ENCODE measurements at places on chromosomes 7 and 10.

DNA sequence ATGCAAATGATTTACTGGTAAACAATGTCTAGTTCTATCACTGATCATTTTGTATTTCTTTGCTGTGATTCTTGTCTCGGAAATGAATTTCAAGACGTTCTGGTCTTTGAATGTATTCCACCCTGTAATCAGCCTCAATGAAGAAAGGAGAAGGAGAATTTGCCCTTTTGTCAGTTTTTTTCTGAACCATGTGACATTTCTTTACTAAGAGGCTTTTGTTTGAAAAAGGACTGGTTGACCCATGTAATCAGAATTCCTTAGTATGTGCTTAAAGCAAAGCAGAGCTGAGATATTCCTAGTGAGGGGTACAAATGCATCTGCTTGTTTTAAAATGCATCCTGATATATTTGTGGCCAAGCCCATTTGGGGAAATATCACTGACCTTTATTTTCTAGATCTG lies 581.6 kb downstream of the ETV1 start:
- DNase-seq, result no peak

GRCh38 chr10:125133696-125134482 lies 26.5 kb downstream of the CTBP2 start:
- no peak for DNase-seq

GRCh38 chr10:70190581-70190980 lies 20.3 kb upstream of the SAR1A start:
- DNase-seq, result no peak

GRCh38 chr10:63671317-63671937 lies 150.2 kb downstream of the REEP3 start:
- no peak for DNase-seq

- no peak for DNase-seq
These were observed 247.3 kb downstream of the SEMA3A start for GRCh38 chr7:83947260-83947659.

DNA sequence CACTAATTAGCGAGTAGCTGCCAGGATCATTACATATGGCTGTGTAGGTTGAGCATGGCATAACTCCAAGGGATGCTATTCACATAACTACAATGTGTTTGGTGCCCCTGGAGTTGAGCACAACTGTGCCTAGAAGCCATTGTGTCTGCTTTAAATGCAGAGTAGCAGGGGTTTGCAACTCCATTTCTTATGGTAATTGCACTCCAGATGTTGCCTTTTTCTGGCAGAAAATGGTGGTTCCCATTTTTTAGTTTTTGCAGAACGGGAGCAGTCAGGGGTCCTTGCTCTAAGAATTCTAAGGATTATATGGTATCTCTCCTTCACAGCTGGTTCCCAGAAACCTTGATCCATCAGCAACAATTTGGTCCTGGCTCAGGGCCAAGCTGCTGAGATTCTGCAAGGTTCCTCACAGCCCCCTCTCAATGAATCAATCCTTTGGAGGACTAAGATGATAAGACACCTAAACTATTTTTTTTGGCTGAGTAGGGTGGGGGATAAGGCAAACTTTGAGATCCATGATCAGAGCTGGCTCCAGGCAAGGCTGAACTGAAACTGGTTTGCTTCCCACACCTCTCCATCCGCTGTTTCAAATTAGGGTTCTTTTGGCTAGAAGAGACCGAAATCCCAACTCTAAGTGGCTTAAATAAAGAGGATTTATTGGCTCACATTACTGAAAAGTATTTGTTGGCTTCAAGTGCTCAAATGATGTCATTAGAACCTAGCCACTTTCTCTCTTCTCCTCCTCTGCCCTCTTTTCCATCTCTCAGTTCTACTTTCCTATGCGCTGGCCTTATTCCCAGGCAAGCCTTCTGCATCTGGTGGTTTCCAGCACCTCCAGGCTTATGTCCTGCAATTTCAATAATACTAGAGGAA lies 97.5 kb upstream of the CCDC6 start:
- no peak for DNase-seq

- DNase-seq, result no peak
These were observed 1166.1 kb downstream of the TYW1 start for GRCh38 chr7:68162712-68163111.

GRCh38 chr10:4215485-4215884 lies 430.5 kb upstream of the KLF6 start:
- no peak for DNase-seq

- no peak for DNase-seq
These were observed 182.8 kb upstream of the PHF14 start for GRCh38 chr7:10790910-10791309.

DNA sequence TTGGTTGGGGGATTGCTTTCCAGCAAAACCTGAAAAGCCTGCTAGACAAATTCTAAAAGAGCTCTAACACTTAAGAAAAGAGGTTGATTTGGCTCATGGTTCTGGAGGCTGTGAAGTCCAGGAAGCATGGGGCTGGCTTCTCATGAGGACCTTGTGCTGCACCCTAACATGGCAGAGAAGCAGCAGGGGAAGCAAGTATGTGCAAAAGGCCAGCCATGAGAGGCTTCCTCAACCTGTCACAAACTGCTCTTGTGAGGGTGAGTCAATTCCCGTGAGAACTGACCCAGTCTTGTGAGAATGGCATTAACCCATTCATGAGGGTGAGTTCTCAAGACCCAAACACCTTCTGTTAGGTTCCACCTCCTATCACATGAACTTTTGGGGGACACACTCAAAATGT lies 54.3 kb upstream of the IGFBP3 start:
- no peak for DNase-seq

Measured in activated T-helper 1 cell treated with anti-CD3 and anti-CD28 coated beads, Interleukin-12 subunit alpha, Interleukin-12 subunit beta, Interleukin-2, Interleukin-4 antibody, amounts not matched to agents 30 ng/mL and 10 ng/mL and 1 ng/mL, durations not matched to agents 14 hours and 24 hours and 36 hours (primary cell).